ENCODE measurements at places on chromosomes 7 and 10.

DNA sequence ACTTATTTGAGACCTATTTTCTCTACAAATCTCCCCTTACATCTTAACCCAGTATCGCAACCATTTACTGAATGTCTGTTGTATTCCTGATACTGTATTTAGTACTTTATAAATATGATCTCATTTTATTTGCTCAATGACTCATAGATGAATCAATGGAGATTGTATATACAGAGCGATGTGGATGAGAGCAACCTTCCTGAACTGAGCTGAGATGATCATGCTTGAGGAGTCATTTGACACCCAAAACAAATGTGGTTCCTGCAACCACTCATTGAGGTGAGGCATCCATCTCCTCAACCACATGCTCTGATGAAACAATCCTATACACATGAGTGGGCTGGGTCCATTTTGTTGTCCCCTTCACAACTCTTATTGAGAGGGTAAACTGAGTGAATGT, 250.0 kb downstream of the CDC14C start:
- no peak for DNase-seq

DNA sequence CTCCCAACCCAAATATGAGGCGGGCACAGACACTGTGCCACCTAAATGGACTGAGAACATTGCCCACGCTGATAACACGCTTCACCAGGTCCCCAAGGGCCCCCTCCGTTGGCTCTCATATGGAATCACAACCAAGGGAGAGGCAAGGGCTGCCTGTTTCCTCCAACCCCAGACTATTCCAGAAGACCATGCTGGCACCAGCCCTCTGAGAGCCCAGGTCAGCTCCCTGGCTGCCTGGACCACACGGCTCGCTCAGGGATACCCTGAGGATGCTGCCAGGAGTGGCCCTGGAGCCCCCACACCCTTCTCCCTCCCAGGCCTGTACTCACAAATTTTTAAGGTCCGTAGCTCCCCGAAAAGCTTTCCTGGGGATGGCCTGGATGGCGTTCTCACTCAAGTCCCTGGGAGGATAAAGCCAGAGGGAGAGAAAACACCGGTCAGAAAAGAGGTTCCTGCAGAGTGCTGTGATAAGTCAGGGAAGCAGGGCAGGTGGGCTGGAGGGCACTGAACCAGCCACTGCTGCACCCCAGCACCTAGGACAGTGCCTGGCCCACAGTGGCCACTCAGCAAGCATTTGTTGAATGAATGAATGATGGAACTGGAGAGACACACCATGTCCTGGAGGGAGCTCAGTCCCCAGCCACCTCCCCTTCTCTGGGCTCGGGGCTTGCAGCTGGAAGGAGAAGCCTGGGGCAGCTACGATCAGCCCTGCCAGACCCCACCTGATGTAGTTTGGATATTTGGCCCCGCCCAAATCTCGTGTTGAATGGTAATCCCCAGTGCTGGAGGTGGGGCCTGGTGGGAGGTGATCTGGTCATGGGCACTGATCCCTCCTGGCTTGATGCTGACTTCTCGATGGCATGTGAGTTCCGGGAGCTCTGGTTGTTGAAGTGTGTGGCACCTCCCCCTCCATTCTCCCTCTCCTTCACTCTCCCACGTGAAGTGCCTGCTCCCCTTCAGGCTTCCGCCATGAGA, 119.8 kb downstream of the SLIT1 start:
- DNase-seq: no peak

DNA sequence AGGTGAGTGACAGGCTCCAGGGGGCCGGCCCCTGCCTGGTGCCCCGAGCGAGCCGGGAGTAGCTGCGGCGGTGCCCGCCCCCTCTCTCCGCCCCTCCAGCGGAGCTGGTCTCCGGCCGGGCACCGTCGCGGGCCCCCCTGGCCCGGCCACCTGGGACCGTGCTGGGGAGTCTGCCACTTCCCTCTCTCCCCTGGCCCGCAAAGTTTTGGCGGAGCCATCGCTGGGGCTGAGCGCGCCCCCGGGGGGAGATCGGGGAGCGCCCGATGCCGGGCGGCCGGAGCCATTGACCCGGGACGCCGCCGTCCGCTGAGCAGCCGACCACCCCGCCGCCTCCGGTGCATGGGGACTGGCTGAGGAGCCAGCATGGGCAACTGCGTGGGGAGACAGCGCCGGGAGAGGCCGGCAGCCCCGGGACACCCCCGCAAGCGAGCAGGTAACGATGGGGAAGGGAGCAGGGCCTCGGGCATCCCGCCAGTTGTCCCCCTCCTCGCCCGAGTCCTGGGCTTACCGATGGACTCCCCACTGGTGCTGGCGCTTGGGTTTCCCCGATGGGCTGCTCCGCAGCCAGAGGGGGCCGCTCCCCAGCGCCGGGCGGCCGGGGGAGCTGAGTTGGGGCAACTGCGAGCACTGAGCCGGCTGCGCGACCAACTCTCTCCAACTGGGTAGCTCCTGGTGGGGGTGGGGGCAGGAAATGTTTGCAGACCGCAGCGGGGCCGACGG, at the start of gene UBTD1:
UBTD1 (plus strand) TSS at position 84 of the 720 bp plus-strand sequence; CDS start at position 364, 280 bp downstream.
- DNase-seq: peak; percentile 18

DNA sequence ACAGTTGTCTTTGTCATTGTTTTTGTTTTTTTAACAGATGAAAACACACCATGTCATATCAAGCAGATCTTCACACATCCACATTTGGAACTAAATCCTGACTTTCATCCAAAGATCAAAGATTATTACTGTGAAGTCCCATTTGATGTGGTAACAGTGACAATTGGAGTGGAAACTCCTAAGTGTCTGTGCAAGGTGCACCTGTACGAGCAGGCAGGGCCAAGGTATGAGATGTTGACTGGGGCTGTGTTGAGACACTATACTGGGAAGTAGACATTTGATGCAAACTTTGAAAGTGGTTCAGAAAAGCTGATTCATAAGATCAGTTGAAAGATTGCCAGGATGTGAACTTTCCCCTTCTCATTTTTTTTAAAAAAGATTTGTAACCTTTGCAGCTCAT, 152.3 kb downstream of the CPED1 start:
- DNase-seq: no peak

DNA sequence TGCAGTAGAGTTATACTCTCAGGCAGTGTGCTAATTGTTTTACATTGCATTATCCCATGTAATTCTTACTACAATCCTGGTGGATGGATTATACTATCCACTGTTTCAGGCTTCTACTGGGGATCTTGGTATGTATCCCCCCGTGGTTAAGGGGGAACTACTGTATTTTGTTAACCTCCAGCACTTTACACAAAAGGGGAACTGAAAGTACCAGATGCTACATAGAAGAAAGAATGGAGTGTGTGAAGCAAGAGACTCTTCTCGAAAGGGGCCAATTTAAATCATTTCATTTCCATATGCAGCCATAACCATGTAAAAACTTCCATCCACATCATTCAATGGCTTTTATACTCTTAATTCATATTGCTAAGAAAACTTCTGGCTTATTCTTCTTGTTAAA, 69.4 kb downstream of the C1GALT1 start:
- no peak for DNase-seq

- no peak for DNase-seq
These were observed 387.8 kb downstream of the SEMA3D start for GRCh38 chr7:84799106-84799505.

GRCh38 chr7:38880035-38880434, 29.0 kb downstream of the VPS41 start:
- DNase-seq: no peak

DNA sequence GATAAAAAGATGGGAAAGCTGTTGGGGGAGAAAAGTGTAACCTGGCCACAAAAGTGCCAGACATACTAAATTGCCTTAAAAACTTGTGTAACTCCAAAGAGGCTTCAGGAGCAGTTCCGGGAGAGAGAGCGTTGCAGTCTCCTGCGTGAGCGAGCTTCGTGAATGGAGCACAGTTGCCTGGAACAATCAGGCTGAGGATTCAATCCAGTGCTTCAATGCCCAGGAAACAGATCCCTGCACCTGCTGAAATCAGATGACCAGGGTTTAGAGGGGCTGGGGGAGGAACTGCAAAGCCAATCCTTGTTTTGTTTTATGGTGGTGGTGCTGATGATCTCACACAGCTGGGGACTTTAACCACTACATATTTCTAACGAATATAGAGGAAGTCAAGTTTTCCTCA, 398.3 kb downstream of the DPP6 start:
- no peak for DNase-seq

DNA sequence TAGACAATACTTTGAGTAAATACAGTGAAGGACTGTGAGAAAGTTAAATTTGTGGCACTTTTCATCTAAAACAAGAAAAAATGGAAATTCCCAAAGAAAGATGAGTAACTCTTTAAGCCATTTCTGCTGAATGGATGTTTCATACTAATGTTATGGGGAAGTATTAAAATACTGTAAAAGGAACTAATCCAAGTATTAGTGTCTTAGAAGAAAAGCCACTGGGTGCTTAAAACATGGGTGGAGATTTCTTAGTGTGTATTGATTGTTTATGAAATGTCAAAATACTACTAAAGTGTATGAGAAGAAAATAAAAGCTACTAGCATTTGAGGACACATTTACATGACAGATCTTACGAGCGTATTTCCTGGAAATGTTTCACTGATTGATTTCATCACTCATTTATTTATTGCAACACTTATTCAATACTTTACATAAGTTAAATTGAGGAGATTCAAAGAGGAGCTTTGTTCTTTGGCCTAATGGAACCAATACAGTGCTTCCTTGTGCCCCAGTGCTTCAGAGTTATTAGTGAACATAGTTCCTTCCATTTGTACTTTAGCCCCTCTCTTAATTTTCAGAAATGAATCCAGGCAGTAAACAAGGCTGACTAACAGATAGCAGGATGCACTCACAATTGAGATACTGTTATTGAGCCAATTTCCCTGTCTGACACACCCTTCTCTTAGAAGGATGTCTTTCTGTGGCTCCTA, 155.5 kb upstream of the AHR start:
- no peak for DNase-seq

GRCh38 chr10:3791974-3792633, 7.1 kb upstream of the KLF6 start:
- no peak for DNase-seq

DNA sequence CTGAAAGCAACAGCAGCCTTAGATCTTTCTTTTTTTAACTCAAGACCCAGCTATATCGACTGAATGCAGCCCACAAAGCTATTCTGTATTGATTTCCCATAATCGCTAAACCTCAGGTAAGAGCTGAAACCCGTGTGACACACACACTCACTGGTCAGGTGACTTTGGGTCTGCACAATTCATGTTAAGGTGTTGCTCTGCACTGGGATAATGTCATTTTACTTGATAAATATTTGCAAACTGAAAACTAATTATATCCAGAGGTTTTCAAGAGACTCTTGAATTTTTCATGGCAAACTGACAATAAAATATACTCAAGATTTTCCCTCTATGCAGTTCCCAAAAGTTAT, 33.1 kb downstream of the SCRN1 start:
- no peak for DNase-seq

DNA sequence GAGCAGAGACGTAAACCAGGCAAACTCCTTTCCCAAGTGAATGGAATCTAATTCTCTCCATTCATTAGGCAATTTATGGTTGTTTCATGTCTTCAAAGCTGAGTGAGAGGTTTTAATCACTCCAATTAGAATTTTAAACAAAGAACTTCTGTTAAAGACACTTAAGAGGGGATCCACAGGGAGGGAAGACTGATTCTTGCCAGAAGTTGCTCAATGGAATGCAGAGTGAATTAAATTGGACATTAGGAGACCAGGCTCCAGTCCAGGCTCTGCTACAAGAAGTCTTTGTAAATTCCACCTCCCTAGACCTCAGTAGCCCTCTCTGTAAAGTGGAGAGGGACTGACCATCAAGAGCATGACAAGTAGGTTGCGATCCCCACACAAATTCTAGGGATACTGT, 130.7 kb upstream of the TMEM72 start:
- no peak for DNase-seq

DNA sequence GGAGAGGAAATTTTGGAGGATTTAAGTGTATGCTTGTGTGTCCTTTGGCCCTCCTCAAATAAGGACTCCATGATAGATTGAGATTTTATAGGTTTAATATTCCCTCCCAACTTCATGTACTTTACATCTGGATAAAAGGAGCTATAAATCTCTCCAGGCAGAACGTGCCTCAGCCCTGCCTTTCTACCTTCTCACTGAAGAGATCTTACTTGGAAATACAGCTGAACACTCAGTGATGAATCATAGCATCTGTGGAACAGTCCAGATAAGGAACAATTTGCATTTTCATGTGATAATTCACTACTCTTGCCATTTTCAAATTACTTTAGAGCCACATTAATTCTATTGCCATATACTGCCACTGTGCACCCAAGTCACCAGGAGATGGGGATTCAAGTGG, 364.6 kb upstream of the PODXL start:
- no peak for DNase-seq

DNA sequence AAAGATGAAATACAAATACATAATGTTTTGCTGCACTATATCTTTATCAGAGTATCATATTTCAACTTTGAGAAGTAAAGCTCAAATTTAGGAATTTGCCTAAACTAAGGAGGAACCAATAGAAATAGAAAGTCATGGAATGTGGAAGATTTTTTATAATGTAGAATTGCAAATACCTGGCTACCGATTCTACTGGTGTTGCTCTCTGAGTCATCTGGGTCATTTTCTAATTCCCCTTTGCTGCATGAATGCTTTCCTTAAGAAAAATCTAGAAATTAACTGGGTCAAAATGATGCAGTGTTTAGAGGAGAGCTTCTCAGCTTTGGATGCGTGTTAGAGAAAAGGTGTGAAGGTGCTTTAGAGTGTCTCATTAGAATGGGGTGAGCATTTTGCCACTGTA, 568.9 kb upstream of the ANKRD30A start:
- DNase-seq: no peak

- no peak for DNase-seq
These were observed 6.1 kb downstream of the ZP3 start for GRCh38 chr7:76430836-76431235.

- DNase-seq: peak; percentile 49
These were observed 86.1 kb upstream of the DNAJB6 start for GRCh38 chr7:157250605-157251228.

DNA sequence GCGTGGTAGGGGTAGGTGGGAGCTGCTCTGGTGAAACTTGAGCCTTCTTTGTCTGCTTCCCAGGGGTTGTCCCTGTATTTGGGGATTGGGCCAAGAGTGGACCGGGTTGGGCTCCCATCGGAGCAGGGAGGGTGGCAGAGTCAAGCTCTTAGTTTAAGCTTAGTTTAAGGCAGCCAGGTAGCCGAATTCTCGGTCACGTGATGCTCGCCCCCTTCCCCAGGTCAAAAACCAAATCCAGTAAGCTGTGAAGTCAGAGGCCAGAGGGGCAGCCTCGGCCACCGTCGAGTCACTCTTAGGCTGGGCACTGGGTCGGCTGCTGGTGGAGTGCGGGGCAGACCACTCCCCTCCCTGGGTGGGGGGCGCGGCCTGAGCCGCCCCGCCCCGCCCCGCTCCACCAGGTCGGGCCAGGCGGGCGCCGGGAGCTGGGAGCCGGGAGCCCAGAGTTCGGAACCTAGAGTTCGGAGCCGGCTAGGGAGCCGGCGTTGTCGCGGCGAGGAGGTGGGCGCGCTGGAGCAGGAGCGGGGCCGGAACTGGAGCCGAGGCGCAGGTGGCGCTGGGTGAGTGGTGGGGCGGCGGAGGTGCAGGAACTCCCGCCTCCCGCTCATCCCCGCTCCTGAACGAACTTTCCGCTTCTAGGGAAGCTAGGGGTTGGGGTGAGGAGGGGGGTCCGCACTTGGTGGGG, 2.8 kb upstream of the LZTS2 start:
- peak; percentile 34 for DNase-seq

GRCh38 chr7:72057796-72058195, 354.3 kb downstream of the CALN1 start:
- DNase-seq: no peak

GRCh38 chr7:94418851-94419250, 24.2 kb downstream of the COL1A2 start:
- no peak for DNase-seq
